ENCODE measurements at places on chromosomes 6 and 20. TPM values are rescaled to one million over a fixed set of nuclear protein-coding genes. Genes with fewer than 3 reads are reported as not detected.

- peak; percentile 95 for DNase-seq
These were observed 42.1 kb upstream of the BTN3A2 start for GRCh38 chr6:26322645-26323482.

The ENPP4 gene
- total RNA-seq, result 2.0 TPM

GRCh38 chr6:107624541-107624940 is 134.6 kb downstream of the SOBP start:
- peak; percentile 34 for DNase-seq

DNA sequence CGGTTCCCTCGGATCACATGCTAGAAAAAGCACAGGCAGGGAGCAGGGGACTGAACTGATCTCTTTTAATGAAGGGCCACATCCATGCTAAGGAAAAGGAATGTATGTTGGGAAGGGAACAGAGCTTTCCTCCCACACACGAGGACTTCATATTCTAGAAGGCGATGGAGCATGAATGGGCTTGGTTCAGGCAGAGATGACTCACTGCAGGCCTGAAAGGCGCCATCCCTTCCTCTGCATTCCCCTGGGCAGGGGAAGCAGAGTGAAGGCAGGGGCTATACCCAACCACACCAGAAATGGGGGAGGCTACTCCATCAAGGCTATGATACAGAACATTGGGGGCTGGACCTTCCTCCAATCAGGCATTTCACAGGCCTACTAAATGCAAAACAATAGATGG is 30.6 kb downstream of the ELMO2 start:
- no peak for DNase-seq

- no peak for DNase-seq
These were observed 256.9 kb upstream of the PLCB4 start for GRCh38 chr20:8811801-8812594.

The PARD6B gene
- 29.9 TPM for total RNA-seq

DNA sequence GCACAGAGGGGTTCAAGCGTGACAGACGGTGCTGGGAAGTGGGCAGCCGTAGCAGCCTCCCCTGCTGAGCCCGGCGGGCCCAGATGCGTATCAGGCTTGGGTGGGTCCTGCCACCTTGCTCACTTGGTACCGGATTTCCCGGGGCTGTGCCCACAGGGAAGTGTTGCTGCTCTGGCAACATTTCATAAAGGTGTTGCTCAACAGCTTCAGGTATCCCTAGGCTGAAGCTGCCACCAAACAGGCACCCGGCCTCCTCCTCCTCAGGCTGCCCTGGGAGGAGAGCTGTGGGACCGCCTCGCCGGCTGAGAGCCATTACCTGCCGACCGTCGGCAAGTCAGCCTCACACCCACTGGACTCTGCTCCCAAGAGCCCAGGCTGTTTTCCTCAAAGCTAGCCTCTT is 11.5 kb downstream of the PSMG4 start:
- no peak for DNase-seq

The RBM24 gene
- total RNA-seq, result not detected

The BCAS1 gene
- total RNA-seq, result 42.4 TPM

- DNase-seq, result peak; percentile 42
These were observed at the start of gene GPR6 for GRCh38 chr6:109978174-109979032. Gene GPR6, plus strand, starts transcription at chr6:109978311. Its CDS starts 802 bp downstream, at chr6:109979113.

The FILIP1 gene
- not detected for total RNA-seq

GRCh38 chr6:111291336-111292259 is 191.4 kb downstream of the REV3L start:
- no peak for DNase-seq

DNA sequence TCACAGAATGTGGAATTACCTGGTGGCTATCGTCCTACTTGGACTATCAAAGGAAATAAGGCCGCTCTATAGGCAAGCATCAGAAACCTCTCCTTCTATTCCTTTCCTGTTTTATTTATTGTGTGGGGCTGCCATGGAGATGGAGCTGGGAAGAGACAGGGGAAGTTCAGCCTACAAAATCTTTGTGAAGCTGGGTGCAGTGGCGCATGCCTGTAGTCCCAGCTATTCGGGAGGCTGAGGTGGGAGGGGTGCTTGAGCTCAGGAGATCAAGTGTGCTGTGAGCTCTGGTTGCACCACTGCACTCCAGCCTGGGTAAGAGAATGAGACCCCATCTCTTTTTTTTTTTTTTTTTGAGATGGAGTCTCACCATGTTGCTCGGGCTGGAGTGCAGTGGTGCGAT is 60.3 kb downstream of the KCNB1 start:
- no peak for DNase-seq
